ENCODE measurements at places on chromosomes 7 and 10. TPM values are rescaled to one million over a fixed set of nuclear protein-coding genes. Genes with fewer than 3 reads are reported as not detected.

The MAGI2 gene
- total RNA-seq, result 26.4 TPM

The PCGF5 gene
- total RNA-seq, result 7.7 TPM

- H3K27ac ChIP-seq, result no peak overlapping the region
- no peaks in the 10 kb centered on the region for H3K36me3 ChIP-seq
- no peaks in the 10 kb centered on the region for H3K27me3 ChIP-seq
Observed at GRCh38 chr10:24804956-24805355, 81.3 kb upstream of the ARHGAP21 start.

DNA sequence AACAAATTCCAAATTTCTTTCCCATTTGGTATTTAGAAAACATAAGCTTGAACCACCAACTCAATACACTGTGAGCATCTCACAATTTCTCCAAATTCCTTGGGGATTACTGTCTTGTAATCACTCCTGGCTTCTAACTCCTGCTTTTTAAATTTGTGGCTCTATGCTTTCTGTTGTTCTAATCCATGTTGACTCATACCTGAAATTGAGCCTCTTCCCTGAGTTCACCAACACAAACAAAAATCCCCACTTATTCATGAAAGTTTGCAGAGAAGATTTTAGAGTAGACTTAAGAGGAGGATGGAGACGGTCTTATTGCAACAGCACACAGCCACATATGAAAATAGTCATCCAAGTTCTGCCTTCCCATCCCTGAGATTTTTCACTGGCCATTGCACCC, 252.5 kb downstream of the PTEN start:
- no peak for DNase-seq
- no peak overlapping the region for H3K27ac ChIP-seq
- no peaks in the 10 kb centered on the region for H3K27me3 ChIP-seq
- H3K36me3 ChIP-seq, result no peaks in the 10 kb centered on the region
- peaks cover 26% of the 10 kb centered on the region for H3K4me1 ChIP-seq

DNA sequence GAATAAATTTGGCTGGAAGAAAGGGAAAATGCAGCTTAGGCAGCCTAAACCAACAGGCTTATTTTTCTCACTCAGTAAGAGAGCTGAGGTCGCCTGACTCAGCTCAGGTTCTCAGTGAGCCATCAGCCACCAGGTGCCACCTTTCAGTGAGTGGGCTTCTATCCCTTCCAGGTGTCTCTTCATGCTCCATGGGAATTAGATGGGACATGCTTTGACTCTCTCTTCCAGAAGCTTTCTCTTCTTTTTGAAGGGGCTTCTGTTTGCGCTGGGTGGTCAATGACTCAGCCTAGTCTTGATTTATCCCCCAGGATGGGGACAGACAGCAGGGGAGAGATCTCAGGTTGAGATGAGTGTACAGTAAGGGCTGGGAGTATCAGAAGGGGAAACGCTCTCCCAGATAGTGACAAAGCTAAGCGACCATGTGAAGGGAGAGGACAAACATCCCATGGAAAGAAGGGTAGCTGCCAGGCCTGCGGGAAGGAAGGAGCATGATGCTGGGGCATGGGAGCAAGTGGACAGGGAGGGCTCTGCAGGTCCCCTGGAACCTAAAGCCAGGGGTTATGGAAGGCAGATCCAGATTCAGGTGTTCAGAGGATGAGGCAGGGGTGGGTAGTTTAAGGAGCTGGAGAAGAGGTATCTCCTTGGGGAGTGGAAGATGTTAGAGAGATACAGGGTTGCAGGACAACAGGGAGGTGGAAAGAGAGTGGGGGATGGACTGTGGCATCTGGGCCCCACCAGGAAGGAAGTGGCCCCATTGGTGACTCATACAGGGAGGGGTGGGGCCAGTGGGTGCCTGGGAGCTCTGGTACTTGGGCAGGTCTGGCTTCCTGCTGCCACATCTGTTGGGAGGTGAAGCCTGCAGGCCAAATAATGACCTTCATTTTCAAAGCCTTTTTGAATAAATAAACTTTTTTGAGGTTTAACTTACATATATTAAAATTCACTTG, 32.5 kb downstream of the OGDH start:
- no peaks in the 10 kb centered on the region for H3K36me3 ChIP-seq
- no peaks in the 10 kb centered on the region for H3K27me3 ChIP-seq
- peak; percentile 53 for DNase-seq
- H3K4me3 ChIP-seq, result no peak overlapping the region
- peaks cover 16% of the 10 kb centered on the region for H3K4me1 ChIP-seq

DNA sequence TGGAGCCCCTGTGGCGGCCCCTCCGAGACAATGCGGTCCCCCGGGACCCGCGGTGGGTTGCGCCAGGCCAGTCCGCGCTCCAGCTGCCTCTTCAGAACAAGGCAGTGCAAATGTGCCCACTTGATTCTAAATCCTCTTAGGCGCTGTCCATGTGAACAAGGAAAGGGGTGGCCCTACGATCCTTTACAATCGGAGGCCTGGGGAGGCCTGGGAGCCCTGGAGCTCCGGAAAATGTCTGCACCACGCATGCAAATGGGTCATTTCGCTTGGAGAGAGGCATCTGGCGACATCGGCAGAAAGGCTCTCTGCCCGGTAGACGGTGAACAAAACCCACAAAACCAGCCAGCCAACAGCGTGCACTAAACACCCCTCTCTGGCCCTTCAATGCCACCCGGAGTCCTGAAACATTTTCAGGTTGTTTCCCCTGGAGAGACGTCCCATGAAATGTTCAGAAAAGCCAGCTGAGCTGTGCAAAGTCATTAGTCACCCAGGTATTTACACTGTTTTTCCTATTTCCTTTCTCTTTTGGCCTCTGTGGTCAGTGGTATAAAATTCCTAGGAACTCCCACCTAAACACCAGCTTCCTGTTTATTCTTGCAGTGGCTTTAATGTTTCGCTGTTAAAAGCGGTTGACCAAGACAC, 102.8 kb upstream of the ZNF438 start:
- H3K36me3 ChIP-seq, result no peaks in the 10 kb centered on the region
- H3K4me1 ChIP-seq, result peaks cover 11% of the 10 kb centered on the region
- 0 out of 2 replicates have a peak, but pooled peaks cover 3% of the 10 kb centered on the region for H3K27me3 ChIP-seq
- peak overlapping the region; percentile 76 for H3K27ac ChIP-seq

DNA sequence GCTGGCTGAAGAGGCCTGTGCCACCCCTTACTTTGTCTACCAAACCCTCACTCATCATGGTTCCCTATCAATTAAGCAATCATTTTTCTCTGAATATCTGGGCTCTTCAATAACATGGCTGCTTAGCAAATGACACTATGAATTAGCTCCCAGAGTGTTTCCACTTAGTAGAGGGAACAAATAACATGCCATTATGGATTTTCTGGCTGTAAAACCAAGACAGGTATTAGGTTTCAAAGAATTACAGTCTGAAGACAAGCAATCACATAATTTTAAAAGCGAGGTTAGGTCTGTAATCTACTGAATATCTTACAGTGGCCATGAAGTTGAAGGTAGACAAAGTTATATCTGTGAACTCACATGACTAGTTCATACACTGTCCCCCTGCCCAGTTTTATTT, 220.8 kb upstream of the PHYHIPL start:
- no peaks in the 10 kb centered on the region for H3K27me3 ChIP-seq
- H3K27ac ChIP-seq, result no peak overlapping the region
- no peaks in the 10 kb centered on the region for H3K4me1 ChIP-seq
- no peaks in the 10 kb centered on the region for H3K36me3 ChIP-seq
